ENCODE measurements at places on chromosomes 1 and 21.

DNA sequence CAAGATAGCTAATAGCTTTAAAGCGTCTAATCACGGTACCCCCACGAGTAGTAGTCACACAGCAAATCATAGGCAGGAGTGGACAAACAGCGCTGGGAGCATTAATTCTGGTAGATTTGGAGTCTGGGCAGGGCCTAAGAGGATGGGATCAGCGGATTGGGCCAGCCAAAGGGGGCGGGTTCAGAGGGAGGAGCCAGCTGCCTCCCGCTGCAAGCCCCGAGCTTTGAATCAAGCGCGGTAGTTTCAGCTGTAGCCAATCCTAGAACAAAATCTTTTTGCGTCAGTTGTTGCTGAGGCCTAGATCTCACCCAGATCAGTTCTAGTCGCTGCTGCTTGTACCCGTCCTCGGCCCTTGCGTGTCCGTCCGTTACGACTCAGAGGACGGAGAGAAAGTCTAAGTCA is 576 bp upstream of the NASP start:
- peak; percentile 92 for DNase-seq

DNA sequence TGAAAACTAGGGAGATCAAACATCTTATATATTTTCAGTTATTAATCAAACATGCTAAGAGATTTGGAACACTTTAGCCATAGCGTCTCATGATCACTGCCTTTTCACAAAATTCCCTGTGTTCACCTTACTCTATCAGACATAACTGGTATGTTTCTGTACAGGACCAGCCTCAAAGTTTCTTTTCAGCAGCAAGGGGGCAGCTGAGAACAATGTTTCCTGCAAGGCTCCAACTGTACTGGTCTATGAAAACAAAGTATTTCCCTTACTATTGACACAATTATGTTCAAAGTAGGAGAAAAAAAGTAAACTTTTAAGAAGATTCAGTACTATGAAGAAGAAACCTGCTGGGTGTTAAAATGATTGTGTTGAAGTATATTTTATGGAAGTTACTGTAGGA is 98.5 kb downstream of the ATF6 start:
- DNase-seq, result no peak

GRCh38 chr1:36304970-36305914 is 926 bp upstream of the SH3D21 start:
- DNase-seq, result no peak

DNA sequence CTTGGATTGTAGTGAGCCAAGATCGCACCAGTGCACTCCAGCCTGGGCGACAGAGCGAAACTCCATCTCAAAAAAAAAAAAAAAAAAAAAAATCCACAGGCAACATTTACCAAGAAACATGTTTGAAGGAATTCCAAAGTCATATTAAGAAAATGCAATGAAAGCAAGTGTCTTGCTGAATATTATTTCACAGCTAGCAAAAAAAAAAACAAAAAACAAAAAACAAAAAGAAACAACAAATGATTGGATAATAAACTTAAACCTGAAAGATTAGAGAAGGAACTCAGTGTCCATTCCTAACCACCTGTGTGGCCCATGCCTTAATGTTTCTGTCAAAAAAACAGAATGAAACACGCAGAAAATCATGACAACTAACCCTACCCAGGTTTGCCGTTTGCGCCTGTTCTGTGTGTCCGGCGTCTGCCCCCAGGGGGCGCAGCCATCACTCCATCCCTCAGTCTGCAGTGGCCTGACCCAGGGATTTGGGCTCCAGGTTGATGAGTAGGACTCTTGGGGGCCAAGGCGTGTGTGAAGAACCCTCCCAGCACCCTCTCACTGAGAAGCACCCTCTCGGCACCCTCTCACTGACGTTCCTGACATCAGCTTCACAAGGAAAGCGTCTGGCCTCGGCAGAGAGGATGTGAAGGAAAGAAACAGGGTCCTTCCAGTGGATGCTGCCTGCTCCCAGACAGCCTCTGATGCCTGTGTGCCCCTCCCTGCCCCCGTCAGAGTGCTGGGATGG is 19.2 kb upstream of the PTTG1IP start:
- peak; percentile 84 for DNase-seq

DNA sequence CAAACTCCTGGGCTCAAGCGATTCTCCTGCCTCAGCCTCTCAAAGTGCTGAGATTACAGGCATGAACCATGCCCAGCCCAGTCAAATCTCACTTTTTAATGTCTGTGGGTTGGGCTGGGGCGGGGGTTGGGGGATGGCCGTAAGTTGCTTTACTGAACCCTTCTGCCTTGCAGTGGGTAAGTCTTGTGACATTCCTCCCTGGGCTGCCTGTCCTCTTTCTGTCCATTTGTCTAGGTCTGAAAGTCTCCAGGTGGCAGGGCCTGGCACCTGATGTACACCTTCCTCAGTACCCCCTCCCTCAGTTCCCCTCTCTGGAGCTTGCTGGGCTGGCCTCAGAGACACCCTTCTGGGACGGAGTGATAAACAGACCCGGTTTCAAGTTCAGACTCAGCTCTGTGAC is 13.3 kb downstream of the ZNF362 start:
- no peak for DNase-seq

GRCh38 chr1:230270559-230271281 is 155.4 kb downstream of the PGBD5 start:
- no peak for DNase-seq

GRCh38 chr1:22611530-22611947 is 24.9 kb upstream of the C1QA start:
- DNase-seq, result no peak

DNA sequence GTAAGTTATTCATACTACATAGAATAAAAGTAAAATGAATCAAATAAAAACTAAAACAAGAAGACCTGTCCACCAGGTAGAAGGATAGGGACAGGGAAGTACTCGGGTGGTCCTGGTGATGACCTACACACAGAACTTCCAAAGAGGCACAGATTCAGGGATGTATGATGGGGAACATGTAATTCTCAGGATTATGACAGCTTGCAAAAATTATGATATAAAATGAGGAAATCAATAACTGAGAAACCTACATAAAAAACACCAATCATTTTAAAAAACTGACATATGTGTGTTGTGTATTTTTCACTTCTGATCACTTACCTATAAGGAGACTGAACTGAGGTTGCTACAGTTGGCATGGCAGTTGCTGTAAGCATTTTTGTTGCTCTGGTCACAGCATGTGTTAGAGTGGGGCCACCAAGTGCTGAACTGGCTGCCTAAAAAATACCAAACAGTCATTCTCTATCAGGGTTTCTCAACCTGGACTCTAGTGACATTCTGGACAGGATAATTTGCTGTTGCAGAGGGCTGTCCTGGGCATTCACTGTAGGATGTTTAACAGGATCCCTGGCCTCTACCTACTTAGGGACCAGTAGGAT is 73.8 kb downstream of the USP24 start:
- DNase-seq, result no peak

- DNase-seq, result no peak
Measured at GRCh38 chr21:33157303-33157702, 72.4 kb upstream of the IFNAR2 start.

DNA sequence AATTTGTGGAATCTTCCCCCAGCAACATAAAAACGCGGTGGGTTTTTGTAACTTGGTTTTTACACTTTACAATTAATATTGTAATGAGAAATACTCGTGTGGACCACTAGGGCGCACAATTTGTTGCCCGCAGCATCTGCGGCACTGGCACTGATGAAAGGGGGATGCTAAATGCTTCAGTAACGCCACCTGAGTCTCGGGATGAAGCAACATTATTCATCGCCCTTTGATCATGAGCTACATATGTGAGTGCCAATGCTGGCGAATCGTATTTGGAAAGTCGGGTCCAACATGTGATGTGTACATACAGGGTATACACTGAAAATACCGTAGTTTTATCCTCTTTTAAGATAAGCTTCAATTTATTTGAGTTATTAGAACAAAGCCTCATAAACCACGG is 34.2 kb upstream of the COX20 start:
- peak; percentile 58 for DNase-seq

- DNase-seq, result no peak
Measured at GRCh38 chr1:2310332-2311183, 80.8 kb downstream of the MORN1 start.

DNA sequence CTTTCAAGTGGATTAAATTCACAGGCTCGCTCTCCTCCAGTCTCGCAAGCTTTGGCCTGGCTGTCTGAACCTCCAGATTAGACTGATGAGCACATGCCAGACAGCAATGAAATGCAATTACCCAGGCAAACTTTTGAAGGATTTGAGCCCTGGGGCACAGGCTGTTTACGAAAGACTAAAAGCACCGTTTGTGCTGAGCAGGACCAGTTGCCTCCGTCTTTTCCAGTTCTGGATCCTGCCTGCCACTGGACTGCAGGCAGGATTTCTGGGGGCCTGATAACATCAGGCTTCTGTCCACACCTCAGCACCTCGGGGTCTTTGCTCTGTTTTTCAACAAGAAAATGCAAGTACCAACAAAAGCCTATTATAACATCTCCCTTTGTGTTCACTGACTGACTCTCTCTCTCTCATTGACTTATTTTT is 145.7 kb downstream of the CLIC6 start:
- DNase-seq, result no peak

DNA sequence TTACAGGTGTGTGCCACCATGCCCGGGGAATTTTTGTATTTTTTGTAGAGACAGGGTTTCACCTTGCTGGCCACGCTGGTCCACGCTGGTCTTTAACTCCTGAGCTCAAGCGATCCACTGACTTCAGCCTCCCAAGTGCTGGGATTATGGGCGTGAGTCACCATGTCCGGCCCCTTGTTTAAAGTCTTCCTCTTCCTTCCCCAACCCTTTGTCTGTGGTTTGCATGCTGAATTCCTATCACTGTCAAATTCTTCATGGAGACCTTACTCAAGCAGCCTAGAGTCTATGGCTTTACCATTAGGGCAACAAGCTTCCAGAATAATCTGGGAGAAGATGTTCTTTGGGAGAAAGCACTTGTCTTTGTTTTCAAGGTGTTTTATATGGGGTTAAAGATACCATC is 34.7 kb downstream of the B3GALT5 start:
- no peak for DNase-seq

DNA sequence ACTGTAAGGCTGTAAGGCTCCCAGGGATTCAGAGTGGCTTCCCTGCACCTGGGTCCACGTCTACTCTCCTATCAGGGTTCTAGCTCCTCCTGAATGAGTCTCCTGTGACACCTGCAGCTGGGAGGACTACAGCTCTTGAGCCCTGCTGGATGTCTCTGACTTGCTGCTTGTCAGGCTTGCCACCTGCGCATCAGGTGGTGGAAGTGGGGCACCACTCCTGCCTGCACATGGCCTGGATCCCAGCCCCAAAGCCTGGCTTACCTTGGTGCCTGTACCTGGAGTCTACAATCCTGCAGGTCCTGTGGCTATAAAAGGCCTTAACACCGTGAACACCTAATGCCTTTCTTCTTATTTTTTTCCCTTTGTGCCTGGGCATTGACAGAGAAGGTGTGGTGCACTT is 82.2 kb downstream of the FAM78B start:
- no peak for DNase-seq

DNA sequence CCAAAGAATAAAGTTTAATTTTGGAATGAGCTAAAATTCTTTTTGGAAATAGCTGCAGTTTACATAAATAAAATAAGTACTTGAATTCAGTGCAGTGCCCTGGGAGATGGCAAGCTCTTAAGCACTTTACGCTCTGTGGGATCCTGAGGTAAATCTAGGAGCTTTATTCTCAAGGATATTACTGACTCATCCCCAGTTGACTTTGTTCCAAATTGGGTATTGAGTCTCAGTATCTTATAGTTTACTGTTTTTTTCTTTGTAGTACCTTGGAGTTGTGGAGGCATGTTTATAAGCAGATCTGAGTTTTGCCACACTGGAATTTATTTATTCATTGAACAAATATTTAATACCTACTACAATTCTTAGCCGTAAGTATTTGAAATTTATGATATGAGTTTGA is 27.4 kb upstream of the HRNR start:
- no peak for DNase-seq

DNA sequence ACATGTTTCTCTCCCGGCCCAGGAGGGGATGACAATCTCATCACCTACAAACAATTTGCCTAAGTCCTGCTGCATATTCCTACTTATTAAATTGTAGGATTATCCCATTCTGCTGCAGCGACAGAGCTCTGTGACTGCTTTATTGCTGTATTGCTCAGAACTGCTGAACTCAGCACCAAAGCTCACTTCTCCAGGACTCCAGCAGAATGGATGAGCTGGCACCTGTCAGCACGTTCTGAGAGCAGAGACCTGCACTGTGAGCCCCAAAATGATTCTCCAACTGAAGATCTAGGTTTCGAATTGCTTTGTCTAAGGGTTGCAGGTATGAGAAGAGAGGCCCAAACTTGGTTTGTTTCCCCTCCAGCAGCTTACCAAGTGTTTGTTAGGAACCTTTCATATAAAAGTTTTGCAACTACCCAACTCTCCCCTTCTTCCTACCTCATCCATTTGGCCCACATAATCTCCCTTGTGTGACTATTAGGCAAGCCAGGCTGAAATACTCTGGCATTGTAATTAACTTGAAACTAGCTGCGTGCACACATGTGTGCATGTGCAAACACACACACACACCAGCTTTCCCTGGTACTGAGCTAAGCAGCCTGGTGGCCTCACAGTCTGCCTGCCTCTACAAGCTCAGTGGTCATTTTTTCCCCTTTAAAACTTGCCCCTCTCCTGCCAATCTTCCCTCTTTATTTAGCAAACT is 161.4 kb upstream of the CAMK1G start:
- DNase-seq, result no peak

- DNase-seq, result no peak
Measured at GRCh38 chr1:184368354-184368753, 18.5 kb upstream of the C1orf21 start.

GRCh38 chr1:170791941-170792340 is 128.0 kb downstream of the PRRX1 start:
- DNase-seq, result no peak
